Stimulated activated CD8-positive, alpha-beta memory T cell treated with anti-CD3 and anti-CD28 coated beads, Interleukin-15, amount 100 ng/mL, for 24 hours (primary cell): ENCODE measurements at places on chromosomes 2 and 18.

DNA sequence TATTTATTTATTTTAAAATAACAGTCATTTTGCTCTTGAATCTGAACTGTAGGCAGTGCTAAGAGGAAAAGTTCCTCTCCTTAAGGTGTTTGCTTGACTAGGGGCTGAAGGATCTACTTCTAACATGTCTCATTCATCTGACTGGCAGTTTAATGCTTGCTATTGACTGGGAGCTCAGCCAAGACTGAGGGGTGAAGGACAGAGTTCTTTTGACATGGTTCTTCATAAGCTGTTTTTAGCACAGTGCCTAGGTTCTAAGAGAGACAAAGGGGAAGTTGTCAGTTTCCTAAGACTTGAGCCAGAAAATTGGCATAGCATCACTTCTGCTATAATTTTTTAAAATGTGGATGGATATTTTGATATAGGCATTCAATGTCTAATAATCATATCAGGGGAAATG, 73.0 kb downstream of the COMMD1 start:
- DNase-seq = no peak

- DNase-seq = no peak
Measured at GRCh38 chr2:151826737-151827157, 1.5 kb downstream of the ARL5A start.

GRCh38 chr2:232581725-232582124, 31.2 kb downstream of the EIF4E2 start:
- DNase-seq = no peak

GRCh38 chr2:214865400-214865799, 55.9 kb upstream of the BARD1 start:
- DNase-seq = no peak

DNA sequence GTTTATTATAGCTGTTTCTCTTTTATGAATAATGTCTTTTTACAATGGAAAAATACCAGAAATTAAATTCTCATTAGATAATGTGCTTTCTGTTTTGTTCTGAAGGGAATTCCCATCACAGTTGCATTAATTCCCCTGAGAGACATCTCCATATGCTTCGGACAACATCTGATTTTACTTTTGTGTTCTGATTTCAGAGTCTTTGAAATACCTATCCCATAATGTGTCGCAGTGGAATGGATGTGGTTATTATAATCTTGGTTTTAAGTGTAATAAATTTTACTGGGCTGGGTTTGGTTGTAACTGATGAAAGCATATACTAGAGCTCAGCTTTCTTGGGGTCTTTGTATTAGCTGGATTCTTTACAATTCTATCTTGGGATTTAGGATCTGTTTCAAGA, 12.5 kb downstream of the SPTBN1 start:
- DNase-seq = no peak

DNA sequence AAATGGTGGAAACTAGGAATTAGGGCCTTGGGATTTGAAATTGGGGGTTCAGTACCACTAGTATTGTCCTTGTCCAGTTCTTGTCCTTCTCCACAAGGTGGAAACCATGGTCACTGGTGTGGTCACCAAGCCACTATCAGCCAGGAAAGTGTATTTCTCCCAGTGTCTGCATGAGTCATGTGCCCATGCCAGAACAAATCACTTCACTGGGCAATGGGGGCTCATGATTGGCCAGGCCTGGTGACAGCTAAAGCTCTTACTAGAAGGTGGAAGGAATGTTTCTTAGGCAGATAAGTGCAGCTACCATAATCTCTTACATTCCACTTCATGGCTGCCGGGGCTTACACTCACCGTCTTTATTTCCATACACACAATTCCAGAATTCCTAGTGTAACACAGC, 124.8 kb upstream of the TACR1 start:
- DNase-seq = no peak

DNA sequence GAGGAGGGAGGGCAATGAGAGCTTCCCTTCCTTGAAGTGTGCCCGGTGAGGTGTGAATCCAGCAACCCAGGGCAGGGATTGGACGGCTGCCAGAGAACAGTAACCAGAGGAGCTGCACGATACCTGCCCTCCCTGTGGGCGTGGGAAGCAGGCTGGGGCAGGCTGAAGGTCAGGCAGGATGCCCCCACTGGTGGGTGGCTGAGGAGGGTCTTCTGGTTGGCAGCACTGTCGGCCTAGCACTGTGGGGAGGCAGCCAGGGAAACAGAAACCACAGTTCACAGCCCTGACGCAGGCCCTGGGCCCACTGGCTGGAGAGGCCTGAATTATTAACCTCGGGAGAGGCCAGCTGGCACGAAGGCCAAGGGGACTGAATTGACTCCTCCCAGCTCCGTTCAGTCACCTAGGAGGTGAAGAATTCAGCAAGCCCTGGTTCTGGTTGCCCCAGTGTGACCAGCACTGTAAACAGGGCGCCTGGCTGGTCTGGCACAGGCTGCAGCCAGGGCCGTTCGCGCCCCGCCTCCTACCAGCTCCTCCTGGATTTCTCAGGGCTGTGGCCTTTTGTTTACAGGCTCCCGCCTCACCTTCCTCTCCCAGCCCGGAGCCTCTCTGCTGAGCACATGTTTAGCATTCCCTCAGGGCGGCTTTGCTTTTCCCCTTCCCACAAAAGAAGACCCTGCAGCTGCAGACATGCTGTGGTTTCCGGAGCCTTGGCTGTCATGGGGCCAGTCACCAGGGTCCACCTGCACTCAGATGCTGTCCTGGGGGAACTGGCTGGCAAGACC, 97.8 kb downstream of the B3GNT2 start:
- no peak for DNase-seq

DNA sequence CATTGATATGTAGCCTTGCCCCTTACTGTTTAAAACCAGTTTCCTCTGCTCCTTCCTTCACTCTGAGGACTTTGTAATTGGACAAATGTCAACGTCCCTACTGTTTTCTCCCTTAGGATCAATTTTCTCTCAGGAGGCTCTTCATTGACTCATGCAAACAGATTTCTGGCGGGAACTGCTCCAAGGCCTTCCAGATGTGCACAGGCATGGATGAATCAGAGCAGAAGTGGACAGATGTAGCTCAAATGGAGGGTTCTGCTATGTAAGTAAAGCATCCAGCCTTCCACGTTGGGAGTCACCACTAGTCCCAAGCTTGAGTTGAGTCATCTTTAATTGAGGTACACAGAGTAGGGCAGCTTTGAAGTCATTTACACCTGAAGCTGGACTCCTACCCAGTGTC, 34.1 kb upstream of the ZDBF2 start:
- no peak for DNase-seq

GRCh38 chr2:39730685-39731302, 48.3 kb downstream of the THUMPD2 start:
- DNase-seq = no peak

GRCh38 chr2:105836840-105837692, 92.4 kb downstream of the NCK2 start:
- no peak for DNase-seq

DNA sequence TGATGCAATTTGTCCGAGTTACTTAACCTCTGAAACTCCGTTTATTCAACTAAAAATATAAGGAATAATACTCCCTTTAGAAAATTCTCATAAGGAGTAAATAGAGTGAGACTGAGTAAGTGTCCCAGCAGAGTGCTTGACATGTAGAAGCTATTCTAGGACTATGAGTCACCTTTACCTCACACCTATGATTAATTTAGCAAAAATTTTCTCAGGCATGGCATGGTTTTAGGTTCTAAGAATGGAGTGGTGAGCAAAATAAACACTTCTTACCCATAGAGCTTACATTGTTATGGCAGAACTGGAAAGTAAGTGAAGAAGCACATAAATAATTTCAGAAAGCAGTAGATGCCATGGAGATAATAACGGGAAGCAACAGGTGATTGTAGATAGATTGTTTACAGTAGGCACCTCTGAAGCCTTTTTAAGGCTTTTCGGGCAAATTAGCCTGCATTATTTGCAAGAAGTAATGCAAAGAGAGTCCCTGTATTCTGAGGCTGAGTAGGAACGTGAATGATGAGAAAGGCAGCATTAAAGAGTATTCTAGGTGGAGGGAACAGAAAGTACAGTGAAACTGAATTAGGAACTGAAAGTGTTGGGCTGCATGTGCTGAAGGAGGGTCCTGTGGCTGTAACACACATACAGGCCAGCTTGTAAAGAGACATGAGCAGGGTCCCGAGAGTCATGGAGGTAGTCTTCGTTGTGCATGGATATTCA, 209.2 kb downstream of the ZNF407 start:
- DNase-seq = no peak

GRCh38 chr2:234411793-234412192, 85.1 kb downstream of the ARL4C start:
- no peak for DNase-seq

- no peak for DNase-seq
Measured at GRCh38 chr2:12456293-12457106, 260.2 kb upstream of the TRIB2 start.

- DNase-seq = no peak
Measured at GRCh38 chr2:120817136-120817955, 81.7 kb downstream of the GLI2 start.

DNA sequence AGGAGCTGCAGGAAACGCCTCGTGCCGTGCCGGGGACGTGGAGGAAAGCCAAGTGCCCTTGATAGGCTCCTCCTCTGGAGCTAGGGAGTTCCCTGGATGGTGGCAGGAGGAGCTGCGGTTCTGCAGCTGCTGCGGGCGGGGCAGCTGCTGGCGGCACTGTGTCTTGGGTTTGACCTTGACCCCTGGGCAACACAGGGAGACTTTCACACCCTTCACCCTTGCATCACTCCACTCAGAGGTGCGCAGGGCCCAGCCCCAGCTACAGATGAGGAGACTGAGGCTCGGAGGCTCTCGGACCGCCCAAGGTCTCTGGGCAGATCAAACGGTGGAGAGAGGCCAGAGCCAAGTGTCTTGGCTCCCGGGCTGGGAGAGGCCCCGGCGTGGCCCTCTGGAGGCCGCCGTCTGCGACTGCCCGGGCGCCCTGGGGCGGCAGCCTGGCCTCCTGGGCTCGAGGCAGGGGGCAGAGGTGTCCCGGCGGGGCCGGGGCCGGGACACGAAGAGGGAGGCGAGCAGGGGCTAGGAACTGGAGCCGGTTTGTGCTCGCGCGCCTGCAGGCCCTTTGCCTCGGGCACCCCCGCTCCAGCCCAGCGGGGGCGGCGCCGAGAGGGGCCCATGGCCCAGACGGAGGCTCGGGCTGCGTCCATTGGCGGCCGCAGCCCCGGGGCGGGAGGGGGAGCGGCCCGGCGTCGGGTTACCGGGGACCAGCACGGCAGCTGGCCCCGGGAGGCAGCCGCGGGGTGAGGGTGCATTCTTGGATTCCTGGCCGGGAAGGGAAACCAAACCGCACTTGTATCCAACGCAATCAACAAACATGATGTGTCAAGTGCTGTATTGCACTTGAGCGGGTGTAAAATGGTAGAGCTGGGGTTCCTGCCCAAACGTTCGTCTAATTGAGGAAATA, 129.6 kb upstream of the SLC1A4 start:
- DNase-seq = no peak

DNA sequence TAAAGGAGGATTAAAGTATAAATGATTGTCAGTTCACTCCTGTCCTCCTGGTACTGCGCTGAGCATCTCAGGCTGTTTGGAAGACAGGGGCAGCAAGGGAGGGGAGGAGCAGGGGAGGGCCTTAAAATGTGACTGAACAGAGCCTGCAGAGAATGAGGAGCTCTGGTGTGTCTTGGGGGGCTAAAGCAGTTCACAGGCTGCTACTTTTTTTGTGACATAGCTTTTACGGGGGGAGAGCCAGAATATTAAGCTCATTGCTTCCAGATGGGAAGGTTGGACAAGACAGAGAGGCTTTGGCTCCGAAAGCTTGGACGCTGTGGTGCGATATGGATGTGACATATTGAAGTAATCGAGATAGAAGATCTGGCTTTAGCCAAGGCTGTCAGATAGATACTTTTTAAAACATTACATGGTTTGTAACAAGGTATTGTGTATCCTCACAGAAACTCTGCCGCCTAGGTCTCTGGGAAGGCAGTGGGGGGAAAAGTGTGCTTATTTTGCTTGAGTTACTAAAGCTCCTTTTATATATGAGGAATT, 40.5 kb downstream of the RDH14 start:
- no peak for DNase-seq

- no peak for DNase-seq
Measured at GRCh38 chr2:206984206-206984605, 44.9 kb downstream of the CPO start.

DNA sequence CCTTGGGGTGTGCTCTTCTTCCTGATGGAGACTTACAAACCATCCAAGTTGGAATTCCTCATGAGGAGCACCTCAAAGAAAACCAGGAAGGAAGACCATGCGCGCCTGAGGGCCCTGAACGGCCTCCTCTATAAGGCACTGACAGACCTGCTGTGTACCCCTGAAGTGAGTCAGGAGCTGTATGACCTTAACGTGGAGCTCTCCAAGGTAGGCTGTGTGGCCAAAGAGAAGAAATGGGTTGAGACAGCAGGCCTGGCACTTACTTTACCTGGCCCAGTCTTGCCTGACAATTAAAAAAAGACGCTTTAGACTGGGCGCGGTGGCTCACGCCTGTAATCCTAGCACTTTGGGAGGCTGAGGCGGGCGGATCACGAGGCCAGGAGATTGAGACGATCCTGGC, 3.1 kb downstream of the RBFA start:
- no peak for DNase-seq

DNA sequence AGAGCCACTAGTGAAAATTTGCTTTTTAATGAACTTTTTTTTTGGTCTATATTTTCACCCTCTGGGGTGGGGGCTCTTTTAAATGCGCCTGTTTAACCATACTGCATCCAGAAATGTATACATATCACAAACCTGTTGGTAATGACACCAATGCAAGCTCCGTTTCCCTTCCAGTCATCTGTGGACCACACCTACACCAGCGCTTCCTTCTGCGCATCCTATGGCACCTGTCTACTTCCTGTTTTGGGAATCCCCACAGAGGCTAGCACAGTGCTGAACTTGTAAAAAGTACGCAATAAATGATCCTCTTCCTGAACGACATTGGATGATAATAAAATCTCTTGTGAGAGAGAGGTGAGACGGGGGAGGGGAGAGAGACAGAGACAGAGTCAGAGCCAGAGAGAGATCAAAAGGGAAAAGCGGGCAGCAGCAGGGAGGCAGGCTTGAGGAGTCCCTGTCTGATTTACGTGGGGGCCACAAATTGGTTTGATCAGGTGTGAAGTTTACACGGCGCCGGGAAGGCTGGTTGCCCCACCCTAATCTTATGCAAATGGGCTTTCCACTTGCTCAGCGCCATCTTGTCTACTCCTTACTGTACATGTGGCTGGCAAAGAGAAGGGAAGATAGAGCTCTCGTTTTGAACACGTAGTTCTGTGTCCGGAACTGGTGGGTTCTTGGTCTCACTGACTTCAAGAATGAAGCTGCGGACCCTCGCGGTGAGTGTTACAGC, 38.1 kb upstream of the SLC38A11 start:
- no peak for DNase-seq

DNA sequence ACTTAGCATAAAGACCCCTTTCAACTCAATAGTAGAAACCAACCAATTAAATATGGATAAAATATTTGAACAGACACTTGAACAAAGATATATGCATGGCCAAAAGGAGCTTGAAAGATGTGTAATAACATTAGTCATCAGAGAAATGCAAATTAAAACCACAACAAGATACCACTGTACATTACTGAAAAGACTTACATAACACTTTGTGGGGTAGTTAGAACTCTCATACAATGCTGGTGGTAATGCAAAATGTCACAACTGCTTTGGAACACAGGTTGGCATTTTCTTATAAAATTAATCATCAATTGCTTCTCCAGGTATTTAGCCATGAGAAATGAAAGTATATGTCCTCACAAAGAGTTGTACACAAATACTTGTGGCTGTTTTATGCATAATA, 60.7 kb downstream of the TTC27 start:
- DNase-seq = no peak
